ENCODE measurements at places on chromosomes 4 and X. TPM values are rescaled to one million over a fixed set of nuclear protein-coding genes. Genes with fewer than 3 reads are reported as not detected.

NHS gene
- 1.2 TPM for total RNA-seq

DKK2 gene
- not detected for total RNA-seq

ARMCX1 gene
- total RNA-seq = 0.12 TPM

DNA sequence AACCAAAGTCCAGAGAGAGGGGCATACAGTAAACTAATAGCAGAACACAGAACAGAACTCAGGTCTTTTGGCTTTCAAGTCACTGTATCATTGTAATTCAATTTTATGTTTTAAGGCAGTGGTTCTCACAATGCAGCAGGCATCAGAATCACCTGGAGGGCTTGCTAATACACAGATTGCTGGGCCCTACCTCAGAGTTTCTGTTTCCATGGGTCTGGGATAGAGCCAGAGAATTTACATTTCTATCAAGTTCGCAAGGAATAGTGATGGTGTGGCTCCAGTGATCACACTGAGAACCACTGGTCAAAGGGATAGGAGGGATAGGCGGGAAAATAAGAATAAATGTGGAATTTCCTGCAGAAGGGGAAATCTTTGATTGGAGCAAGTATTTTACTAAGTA lies 36.7 kb downstream of the LANCL3 start:
- DNase-seq = no peak

- DNase-seq = no peak
These were observed 41.3 kb upstream of the BCLAF3 start for GRCh38 chrX:20032201-20032600.

GRCh38 chrX:129746557-129747470 lies 8.0 kb downstream of the XPNPEP2 start:
- no peak for DNase-seq

DNA sequence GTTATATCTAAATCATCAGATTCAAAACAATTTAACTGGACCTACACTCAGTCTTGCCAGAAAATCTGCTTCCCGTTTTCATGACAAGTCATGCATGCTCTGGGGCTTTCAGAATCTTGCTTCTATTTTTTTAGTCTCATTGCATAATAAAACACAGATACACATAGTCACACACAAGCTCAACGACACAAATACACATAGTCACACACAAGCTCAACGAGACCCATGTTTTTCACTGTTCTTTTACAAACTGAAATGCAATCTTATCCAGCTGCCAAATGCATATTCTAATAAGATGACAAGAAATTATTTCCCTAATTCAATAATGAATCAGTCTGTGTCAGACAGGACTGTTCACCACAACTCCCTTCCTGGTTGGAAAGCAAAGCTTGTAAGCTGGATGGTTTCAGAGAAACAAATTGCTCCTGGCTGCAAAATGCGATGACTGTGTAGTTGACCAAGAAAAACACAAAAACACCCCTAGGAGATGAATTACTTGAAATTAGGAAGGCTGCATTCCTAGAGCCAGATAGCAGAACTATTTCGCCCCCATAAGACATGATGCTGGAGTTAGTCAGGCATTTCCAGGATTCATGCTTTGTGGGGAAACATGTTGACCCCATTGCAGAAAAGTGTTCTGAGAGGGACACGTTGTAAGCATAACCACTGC lies 208.7 kb downstream of the CHIC2 start:
- DNase-seq = no peak

GRCh38 chr4:1713003-1713851 lies 1.1 kb upstream of the SLBP start:
- DNase-seq = no peak

DNA sequence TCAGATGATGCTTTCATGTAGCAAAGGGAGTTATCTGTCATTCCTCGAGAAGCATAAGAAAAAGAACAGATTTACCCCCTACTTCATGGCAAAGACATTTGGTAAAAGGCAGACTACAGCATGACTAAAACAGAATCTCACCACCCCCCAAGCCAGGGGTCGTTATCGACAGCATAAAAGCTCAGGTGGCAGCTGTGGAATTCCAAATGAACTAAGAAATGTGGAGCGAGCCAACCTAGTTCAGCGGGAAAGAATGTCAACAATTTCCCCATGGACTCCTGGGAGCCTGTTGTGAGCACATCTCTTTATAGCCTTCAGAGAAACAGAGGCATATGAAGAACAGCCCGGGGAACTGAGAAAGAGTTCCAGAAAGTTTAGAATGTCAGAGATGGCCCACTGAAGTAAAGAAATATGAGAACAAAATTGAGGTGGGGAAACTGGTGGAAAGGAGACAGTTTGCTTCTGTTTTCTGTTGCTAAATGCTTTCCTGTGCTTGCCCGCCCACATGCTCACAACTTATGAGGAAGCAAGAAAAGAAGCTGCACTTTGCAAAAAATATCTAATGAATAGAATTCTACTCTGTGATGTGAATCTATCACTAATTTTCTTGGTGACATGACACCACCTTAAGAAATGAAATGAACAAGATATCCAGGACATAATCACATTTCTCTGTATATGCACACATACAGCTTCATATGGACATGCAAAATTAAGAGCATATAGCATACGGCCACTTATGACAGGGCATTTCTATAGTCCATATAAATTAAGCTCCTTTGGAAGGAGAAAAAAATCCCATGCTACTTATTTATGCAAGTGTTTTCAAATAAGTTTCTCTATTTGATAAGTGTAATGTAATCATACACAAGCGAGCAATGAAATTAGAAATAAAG lies 135.3 kb upstream of the MID1 start:
- DNase-seq = no peak

GRCh38 chr4:48692897-48693296 lies 87.2 kb downstream of the FRYL start:
- DNase-seq = no peak
